ENCODE measurements at places on chromosomes 5 and 9.

GRCh38 chr9:100100146-100100667 is 1.2 kb downstream of the INVS start:
- DNase-seq: no peak

DNA sequence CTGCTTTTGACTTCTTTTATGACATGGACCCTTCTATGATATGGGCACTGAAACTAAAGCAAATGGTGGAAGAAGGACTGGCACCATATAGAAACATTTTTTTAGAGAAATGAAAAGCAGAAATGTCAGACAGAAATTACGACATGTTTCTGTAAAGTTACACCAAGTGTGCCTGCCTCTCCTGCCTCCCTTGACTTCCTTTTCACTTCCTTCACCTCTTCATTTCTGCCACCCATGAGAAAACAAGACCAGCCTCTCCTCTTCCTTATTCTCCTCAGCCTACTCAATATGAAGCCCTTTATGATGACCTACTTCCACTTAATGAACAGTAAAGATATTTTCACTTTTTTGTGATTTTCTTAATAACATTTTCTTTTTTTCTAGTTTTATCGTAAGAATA is 44.5 kb downstream of the ERCC6L2 start:
- no peak for DNase-seq

DNA sequence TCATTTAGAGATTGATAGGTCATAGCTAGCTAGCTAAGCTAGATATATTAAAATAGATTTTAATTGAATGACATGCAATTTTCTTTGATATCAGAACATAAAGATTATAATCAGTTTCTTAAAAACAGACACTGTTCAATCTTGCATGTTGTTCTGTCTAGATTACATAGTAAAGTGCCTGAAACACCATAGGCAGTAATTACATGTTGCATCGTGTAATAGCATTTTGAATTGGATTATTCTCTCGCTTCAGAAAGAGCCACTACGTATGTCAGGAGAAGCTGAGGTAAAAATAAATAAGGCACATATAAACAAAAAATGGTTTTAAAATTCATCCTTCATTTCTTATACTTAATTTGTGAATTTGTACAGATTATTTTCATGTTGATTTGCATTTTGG is 148.0 kb upstream of the CDH12 start:
- no peak for DNase-seq

DNA sequence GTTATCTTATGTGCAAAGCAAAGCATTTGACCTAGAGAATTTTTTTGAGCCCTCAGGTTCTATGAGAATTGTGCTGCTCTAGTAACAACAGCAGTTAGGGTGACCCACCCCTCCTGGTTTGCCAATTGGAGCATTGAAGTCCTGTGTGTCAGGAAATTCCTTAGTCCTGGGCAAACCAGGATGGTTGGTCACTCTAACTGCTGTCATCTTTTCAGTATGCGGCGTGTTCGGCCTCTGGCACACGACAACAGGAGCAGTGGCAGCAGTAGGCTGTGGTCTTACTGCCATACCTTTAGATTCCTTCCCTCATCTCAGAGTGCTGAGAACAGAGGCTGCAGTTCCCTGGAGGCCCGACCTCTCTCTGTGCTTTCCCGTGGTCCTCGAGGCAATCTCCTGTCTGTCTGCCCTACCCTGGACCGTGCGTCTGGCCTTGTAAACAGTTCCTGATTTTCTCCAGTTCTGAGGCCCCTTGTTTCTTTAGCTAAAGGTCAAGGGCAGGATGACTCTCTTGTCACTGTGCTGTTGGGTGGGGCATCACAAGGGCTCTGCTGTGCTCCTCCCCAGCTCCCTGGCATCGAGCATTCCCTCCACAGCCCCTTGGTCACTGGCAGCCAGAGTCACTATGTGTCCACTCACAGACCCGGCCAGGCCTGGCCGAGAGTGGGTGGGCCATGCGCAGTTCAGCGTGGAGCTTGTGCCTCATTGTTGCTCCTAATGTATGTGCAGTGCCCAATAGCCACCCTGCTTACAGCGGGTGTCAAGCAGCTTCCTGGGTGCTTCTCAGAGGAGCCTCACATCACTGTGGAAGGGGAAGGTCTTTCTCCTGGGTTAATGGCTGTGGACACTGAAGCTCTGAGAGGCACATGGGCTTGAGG is 18.5 kb upstream of the COL15A1 start:
- DNase-seq: no peak

GRCh38 chr5:92401-93220 is 643 bp downstream of the PLEKHG4B start:
- DNase-seq: no peak

DNA sequence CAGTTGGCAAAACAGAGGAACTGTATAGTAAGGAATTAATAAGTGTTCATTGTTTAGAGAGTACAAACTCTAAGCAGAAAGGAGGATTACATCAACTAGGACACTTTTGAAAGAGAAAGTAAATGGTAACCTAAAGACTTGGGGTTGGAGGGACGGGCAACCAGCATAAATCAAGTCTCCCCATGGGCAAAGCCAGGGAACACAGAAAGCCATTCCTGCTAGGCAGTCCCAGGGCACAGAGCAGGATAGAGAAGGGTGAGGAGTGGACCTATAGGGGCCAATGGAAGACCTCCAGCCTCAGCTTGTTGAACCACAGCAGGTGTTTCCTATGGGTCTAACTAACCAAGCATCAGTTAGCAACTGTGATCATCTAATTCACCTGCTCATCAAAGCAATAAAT is 9.2 kb upstream of the ERAP1 start:
- DNase-seq: no peak

GRCh38 chr5:157581901-157582300 is 6.3 kb upstream of the ADAM19 start:
- DNase-seq: no peak

- peak; percentile 68 for DNase-seq
These were observed 79.5 kb downstream of the OSMR start for GRCh38 chr5:38925154-38925925.

GRCh38 chr9:36008774-36009300 is 27.9 kb upstream of the RECK start:
- DNase-seq: no peak

DNA sequence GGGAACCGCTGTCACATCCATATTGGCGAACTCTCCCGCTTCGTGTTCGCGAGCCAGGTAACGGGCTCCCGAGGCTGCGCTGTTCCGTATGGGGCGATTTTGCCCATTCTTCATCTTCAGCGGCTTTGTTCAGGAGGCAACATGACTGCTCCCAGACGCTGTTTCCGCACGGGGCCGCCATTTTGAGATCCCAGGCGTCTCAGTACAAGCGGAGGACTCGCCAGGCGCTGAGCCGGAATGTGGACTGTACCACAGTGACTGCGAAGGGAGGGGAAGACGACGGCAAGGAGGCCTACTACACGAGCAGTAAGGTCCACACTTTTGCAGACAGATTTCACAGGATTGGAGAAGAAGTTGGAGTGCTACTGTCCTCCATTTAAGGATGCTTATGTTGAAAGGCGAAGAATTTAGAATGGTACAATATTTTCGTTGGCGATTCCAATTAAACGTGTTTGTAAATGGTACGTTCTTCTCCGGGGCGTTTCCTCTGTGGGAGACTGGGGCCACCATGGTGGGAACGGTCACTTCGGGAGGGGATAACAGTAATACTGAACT is 41.6 kb upstream of the ZNF300 start:
- DNase-seq: no peak

DNA sequence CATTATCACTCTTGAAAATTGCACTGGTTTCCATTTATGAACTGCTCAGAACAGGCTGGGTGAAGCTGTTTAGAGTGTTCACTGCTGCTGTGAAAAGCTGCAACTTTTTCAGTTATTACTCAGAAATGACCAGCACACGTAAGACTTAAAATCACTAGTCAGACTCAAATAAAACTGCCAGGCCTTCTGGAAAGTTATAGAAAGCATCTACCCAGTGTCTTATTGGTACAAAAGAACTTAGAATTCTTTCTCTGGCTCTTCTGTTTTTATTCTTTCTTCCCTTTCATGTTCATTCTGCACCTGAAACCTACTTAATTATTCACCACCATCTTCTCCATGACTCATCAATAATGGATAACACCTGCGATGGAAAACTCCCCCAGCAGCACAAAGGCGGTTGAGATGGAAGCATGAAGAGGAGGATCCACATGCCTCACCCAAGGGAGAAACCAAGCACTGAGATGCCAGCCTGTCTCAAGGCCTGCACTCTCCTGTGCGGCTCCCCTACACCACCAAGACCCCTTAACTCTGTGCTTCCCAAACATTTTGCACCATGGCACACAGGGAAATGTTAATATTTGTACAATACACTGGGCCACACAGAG is 171.9 kb downstream of the ENTREP1 start:
- no peak for DNase-seq

GRCh38 chr9:72382405-72382804 is 17.4 kb upstream of the ZFAND5 start:
- peak; percentile 18 for DNase-seq

DNA sequence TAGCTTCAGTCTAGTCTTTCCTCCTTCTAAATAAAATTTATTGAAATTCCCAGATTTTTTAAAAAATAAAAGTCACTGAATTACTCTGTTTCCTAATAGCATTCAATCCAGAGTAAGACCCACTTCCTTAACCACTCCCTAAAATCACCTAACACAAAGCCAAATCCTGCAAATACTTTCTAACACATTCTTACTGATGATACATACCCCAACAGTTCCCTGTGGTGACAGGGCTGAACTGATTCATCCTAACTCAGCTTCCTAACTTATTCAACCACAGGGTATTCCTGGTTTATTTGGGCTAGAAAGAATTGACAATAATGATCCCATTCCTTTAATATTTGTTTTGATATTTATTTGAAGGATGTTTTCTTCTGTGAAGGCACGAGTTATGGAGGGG is 40.7 kb upstream of the ZNF300 start:
- no peak for DNase-seq

- DNase-seq: peak; percentile 74
These were observed 48.5 kb downstream of the PLGRKT start for GRCh38 chr9:5389109-5389732.

- DNase-seq: no peak
These were observed 8.1 kb upstream of the KLF9 start for GRCh38 chr9:70422371-70423043.

DNA sequence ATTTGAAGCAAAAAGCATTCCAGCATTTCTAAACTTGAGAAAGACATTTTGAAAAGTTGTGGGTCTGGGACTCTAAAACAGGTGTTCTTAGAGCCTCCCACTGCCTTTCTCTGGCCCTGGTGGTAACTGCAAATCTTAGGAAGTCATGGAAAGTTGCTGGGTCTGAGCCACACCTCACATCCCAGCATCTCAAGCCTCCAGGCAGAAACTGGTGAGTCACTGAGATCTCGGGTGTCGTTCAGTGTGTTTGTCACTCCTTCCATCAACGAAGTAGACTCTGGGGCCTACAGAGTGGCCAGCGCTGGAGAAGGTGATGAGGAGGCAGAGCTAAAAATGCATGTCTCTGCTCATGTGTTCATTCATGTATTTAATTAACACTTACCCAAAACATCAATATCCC is 59.6 kb upstream of the C5orf58 start:
- peak; percentile 50 for DNase-seq

DNA sequence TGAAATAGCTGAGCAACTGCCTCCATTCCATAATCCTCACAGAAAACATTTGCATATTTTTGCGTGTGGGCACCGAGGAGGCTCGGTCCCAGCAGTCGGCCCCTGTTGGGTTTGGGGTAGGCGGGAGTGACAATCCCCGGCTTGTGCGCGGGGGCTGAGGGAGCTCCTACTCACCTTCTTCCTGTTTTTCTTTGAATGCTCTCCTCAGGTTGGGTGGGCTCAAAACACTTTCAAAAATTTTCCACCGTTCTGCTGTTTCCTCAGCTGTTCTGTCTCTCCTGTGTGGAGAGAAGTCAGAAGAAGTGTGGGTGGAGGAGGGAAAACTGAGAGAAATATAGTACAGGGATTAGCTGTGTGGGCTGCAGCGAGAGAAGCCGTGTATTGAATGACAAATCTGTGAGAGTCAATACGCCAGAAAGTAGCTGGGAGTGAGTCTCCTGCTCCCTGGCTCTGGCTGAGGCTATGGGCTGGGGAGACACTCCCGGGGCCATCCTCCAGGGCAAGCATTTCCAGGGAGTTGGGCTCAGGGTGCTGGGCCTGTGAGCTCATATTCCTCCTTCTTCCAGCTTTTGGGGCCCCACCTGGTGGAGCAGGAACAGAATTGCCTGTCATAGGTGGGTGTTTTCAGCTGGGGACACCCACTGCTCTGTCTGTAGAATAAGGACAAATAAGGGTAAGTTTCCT is 84.7 kb downstream of the CMYA5 start:
- peak; percentile 36 for DNase-seq

GRCh38 chr5:17257705-17258273 is 40.4 kb downstream of the BASP1 start:
- no peak for DNase-seq

DNA sequence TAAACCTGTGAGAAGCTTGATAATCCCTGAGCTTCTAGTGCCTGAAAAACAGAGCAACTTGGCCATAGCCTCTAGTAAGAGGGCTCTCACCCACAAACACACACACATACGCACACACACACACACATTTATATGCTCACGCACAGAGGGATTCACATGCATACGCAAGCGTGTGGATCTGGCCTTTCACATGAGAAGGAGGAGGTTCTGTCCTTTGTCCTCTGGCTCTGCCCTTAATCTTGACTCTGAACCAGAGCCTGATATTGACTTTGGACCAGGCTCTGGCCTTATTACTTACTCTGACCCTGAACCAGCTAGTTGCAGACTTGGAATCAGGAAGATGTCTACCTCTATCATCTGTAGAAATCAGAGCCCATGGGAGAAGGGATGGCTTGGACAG is 10.0 kb upstream of the P4HA2 start:
- no peak for DNase-seq

- no peak for DNase-seq
These were observed 38.7 kb downstream of the PRRT1B start for GRCh38 chr9:131583836-131584555.

- DNase-seq: no peak
These were observed 202.0 kb upstream of the NR3C1 start for GRCh38 chr5:143605403-143606005.

Data from HFFc6 (cell line).